ENCODE measurements at places on chromosomes 12 and 14.

DNA sequence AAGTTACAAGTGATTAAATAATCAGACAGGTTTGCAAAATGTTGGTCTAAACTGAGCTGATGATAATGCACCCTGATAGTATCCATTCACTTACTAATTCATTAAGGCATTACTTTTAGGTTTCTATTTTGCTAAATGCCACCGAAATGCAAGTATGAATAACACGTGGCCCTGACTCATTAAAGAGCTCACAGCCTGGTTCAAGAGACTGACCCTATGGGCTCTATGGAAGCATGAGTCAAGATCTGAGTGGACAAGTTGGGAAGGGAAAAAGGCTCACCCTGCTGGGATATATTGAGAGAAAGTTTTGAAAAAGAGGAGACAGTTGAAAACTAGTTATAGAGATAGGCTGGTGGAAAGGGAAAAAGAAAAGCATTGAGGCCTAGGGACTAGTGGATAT lies 14.8 kb upstream of the LRRC9 start:
- DNase-seq = no peak

GRCh38 chr12:3199551-3200031 lies 122.4 kb downstream of the TSPAN9 start:
- peak; percentile 12 for DNase-seq

GRCh38 chr12:95970905-95971304 lies 25.2 kb downstream of the HAL start:
- no peak for DNase-seq

DNA sequence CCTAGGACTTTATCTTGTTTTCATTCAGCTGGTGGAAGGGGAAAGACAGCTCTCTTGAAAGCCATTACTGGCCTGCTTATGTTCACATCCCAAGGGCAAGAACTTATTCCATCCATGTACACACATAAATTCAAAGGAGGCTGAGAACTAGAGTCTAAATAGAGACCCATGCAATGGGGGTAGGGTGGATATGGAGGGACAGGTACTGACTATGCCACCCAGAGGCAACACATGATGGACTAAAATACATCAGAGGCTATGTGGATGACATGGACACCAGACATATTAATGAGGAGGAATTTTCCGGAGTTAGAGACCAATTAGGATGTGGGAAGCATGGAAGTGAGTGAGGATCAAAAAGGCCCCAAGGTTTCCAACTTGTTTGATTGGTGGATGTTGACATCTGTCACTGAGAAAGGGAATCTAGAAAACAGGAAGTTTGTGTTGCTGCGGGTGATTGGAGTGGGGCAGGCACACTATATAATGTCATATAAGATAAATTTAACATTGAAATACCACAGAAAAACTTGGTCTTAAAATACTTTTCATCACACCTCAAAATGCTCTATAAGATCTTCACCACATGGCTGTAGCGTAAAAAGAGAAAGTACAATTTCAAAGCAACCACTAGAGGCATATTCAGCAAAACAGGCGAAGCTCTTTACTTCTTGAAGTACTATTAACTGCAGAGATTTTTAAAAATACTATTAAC lies 130.4 kb downstream of the GRIP1 start:
- DNase-seq = no peak

DNA sequence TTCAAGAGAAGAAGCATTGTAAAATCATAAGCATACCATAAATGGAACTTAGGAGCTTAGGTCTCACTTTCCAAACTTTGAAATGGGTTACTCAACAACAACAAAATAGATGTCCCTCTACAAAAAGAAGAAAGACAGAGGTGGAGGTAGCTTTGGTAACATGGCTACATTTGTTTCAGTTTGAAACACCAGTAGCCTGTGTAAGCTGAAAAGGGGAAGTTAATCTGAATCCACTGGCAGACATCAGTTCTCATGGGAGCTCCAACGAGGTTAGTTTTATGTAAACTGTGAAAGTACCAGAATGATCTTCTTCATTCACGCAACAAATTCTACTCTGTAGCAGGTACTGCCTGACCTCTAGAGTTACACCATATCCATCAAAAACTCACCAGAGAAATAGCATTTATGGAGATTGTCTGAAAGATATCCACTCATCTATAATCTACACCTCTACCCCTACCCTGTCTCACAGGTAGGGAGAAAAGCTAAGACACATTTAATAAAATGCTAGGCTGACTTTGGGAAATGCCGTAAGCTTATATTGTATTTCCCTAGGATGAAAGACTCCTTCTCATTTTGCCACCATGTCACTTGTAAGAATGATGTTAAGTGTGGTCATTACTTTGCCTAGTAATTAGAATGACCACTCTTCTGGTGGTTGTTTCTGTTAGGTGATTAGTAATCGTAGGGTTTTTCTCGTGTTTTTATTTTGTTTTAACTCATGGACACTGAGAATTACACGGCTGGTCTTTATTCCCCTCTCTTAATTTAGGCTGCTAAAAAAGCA lies 224.1 kb downstream of the ASCL1 start:
- DNase-seq = no peak

GRCh38 chr12:50979369-50980052 lies 27.2 kb downstream of the HIGD1C start:
- no peak for DNase-seq

- DNase-seq = no peak
Observed at GRCh38 chr14:78164226-78164853, 5.8 kb upstream of the NRXN3 start.

DNA sequence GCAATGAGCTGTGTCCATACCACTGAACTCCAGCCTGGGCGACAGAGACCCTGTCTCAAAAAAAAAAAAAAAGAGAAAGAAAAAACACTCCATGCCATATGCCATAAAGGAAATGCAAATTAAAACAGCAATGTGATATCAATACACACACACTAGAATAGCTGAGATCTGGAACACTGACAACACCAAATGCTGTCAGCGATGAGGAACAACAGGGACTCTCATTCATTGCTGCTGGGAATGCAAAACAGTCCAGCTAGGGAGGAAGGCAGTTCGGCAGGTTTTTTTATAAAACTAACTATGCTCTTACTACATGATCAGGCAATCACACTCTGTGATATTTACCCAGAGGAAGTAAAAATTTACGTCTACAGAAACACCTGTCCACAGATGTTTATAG lies 3.4 kb upstream of the ABCB9 start:
- DNase-seq = peak; percentile 98

DNA sequence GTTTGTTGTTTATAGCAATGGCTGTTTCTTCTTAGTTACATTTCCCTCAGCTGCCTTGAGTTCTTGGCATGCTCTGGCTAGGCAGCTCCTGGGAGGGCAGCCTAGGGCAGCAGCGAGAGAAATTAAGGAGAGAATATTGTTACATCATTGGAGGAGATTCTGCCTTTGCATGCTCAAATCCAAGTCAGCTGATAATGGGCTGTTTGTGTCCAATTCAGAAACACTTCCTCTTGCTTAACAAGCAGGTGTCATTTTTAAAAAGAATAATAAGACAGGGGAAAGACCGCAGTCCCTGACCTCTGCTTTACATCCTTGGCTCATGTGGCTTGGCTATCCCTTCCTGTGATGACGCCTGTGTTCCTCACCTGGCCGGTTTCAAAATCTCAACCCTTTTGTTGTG lies 76.9 kb downstream of the ESR2 start:
- no peak for DNase-seq

DNA sequence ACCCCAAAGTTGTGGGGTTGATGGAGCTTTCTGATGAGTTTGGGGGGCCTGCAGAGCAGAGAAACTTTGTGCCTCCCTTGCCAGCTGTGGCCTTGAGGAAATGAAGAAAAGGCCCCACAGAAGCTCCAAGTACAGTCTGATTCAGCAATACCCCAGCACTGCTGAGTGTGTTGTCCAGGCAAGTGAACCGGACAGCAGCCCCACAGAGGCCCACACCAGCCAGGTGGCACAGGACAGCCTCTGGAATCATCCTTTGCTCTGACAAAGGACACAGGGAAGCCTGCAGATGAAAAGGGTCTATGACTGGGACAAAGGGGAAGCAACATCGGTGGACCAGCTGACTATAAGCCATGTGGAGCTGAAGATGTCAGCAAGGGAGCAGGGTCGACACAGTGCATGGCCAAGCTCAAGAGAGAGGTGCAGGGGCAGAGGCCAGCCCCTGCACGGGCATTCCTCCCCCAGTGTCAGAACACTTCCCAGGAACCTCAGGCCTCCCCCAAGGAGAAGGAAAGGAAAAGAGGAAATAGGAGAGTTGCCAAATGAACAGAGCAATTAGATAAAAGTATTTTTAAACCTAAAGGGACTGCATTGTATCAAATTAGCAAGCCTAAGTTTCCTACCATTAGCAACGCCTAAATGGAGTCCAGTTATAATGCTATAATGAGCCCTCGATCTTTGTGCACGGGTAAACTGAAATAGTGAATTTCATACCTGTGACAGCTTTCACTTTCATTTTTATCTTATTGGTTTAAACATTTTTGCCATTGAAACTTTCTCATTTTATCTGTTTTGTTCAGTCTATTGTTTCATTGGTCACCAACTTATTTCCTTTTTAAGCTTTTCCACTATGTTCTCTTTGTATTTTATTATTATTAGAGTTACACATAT lies 46.3 kb upstream of the PTGDR start:
- DNase-seq = no peak

- DNase-seq = peak; percentile 8
Observed at GRCh38 chr14:50906326-50907065, 34.6 kb downstream of the ABHD12B start.

DNA sequence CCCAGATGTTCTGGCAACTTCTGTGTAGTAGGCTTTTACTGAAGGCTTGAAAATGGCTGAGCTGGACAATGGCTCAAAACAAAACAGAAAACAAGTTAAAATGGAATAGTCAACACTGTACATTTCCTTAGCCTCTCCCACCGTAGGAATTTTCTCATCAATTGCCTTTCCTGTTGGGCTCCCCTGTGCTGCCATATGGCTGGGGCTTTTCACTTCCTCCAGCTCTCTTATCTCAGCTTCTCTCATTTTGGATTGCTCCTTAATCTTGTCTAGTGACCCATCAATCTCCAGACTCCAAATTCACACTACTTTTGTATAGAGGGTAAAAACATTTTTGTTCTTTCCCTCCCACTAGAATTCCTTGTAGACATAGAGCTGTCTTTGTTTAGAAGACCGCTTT lies 50.4 kb upstream of the RPH3A start:
- DNase-seq = no peak

GRCh38 chr14:95533822-95534221 lies 1.0 kb upstream of the GLRX5 start:
- no peak for DNase-seq

DNA sequence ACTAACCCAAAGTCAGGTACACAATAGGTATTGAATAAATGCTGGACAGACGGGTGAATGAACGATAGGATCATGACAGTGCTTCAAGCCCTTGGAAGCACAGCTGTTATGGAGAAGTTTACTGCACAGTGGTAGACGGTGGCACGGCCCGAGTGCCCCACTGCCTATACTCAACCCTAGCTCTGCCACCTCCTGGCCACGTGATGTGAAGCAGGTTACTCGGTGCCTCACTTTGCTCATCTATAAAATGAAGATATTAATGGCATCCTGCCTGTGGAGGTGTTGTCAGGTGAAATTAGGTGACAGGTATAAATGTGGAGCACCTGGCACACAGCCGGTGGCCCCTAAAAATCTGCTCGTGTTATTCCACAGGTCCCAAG lies 5.8 kb downstream of the ASB2 start:
- peak; percentile 13 for DNase-seq

DNA sequence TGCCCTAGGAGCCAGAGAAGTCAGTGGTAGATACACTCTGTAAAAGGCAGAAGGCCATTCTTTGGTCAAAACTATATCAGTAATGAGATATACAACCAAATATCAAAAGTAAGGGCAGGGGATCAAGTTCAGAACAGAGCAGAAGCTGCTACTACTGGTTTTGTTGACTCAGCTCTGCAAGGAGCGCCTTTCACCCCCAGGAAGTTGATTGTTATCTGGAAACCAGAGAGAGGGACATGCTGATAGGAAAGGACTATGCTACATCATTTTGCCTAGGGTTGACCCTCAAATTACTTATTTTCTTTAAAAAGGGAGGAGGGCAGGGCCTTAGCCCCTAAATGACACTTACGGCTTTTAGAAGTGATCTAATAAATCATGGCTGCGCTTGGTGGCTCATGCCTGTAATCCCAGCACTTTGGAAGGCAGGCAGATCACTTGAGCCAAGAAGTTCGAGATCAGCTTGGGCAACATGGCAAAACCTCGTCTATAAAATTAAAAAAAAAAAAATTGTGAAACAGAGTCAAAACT lies 194.0 kb downstream of the KLHL28 start:
- no peak for DNase-seq

Measured in NCI-H526 treated with DMSO at 0.1 percent for 48 hours (cell line).